ENCODE measurements at places on chromosomes 6 and 20. TPM values are rescaled to one million over a fixed set of nuclear protein-coding genes. Genes with fewer than 3 reads are reported as not detected.

Gene CPNE5
- not detected for total RNA-seq

Gene KIF25
- not detected for total RNA-seq

Gene UST
- 10.0 TPM for total RNA-seq

Gene NHSL1
- total RNA-seq = 23.9 TPM

Gene ARMH2
- total RNA-seq = not detected

Gene RAMACL
- total RNA-seq = 5.3 TPM

Gene TP53TG5
- not detected for total RNA-seq

Gene RAET1G
- total RNA-seq = 8.3 TPM

Gene MMP24
- 0.10 TPM for total RNA-seq
